ENCODE measurements at places on chromosomes 7 and 10.

GRCh38 chr7:33130184-33130583, 820 bp downstream of the BBS9 start:
- peak; percentile 40 for DNase-seq

DNA sequence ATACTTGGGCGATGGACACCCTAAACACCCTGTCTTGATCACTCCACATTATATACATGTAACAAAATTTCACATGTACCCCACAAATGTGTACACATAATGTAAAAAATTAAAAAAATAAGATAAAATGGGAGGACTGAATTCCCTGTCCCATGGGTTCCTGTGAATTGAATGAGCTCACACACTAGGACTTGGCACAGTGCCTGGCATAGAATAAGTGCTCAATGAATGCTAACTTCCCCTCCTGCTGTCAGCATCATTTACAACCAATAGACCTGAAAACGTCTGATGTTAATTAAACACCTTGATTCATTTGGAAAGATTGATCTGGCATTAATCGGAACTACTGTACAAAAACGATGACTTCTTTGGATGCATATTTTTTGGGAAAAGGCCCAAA, 117.3 kb upstream of the ZNF438 start:
- no peak for DNase-seq

DNA sequence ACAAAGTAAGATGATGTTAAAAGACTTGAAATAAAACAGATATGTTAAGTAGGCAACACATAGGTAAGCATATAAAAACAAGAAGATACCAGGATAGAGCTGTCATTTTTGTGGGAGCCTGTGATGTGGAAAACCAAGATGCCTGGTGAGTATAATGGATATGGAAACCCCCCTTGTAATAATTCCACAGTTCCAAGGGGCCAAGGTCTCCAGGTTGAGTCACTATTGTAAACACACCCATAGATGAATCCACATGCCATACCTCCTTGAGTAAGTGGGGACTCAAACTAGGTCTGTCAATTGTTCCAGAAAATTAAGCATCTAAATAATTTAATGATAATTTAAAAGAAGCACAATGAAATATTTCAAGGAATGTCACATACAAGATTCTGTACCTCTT, 15.9 kb downstream of the CAV1 start:
- DNase-seq, result no peak

- DNase-seq, result no peak
Measured at GRCh38 chr7:5463031-5463430, 39.4 kb upstream of the TNRC18 start.

DNA sequence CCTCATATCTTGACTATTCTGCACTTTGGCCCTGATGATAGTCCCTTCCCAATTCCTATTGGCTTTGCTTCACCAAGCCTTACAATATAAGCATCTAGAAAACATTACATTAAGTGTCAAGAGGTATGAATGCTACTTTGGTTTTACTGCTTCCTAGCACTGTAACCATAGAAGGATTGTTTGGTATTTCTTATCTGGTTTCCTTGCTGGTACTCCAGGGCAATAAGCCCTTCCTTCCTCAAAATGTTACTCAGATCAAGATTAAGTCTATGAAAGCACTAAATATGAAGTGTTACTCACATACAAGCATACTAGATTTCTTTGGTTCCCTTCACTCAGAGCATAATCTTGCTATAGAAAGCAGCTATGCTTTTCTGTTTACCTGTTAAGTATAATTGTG, 492.5 kb downstream of the ETV1 start:
- DNase-seq, result no peak

- peak; percentile 8 for DNase-seq
Measured at GRCh38 chr10:16952080-16952479, 134.9 kb upstream of the RSU1 start.

GRCh38 chr7:84529480-84530205, 335.1 kb upstream of the SEMA3A start:
- DNase-seq, result peak; percentile 37

DNA sequence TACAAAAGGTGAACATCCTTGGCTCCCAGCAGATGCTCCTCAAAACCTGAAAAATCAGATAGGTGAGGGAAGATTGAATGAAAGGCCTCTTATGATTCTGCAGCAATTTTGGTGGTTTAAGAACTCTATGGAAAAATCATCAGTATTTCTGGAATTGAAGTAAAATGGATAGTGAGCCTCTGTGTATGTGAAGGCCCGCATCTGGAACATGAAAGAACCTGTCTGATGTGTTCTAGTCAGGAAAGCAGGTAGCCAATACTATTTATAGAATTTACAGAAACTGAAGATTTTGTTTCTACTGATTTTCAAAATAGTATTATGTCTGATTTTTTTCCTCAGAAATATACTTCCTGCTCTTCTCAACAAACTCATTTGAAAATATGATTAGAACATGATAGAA, 37.3 kb downstream of the EGFR start:
- no peak for DNase-seq

DNA sequence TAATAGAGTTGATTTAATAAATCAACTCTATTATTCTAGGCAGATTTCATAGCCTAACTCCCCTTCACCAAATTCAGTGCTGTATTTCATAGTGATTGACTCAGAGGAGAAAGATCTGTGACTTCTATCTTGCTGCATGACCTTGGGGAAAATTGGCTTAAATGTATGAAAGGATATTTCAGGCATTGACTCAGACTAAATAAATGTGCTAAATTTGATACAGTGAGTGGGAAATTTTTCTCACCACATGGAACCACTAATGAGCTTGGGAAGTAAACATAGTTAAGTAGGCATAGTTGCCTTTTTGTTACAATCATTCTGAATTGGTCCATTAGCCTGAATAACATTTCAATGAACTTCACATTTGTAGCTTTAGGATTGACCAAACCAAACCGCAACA, 89.0 kb upstream of the PRPS1L1 start:
- DNase-seq, result no peak

- DNase-seq, result no peak
Measured at GRCh38 chr7:24843821-24844434, 86.7 kb upstream of the GSDME start.

- DNase-seq, result peak; percentile 59
Measured at GRCh38 chr10:102919246-102919959, 1.3 kb downstream of the CNNM2 start.

DNA sequence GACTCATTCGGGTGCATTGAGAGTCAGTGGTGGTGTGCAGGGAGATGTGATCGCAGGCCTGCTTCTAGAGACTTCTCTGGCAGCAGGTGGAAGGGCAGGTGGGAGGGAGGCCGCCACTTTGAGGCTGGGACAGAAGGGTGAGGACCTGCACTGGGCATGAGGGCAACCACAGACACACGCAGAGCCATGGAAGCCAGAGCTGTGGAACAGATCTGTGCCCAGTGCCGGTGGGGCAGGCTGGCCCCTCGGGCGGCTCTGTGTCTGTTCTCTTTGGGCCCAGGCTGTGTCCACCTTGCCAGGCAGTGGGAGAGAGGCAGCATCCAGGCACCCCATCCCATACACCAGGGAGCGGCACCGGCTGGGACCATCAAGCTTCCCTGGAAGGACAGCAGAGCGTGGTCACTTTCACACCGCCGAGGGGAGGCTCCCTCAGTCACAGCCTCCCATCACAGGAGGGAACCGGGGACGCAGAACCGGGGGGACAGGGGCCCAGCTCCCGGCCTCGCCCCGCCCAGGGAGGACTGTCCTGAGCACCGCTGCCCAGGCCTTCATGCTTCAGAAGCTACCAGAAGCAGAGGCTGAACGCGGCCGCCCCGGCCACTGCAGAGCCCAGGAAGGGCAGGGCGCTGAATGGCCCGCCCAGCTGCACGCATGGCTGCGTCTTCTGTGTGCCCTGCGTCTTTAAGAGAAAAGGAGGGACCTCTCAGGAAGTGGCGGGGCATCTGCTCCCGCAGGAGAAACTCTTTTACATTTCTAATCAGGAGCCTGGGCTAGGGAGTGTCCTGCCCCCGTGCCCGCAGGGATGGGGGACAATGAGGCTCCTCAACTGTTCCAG, 32.1 kb downstream of the EN2 start:
- DNase-seq, result no peak

DNA sequence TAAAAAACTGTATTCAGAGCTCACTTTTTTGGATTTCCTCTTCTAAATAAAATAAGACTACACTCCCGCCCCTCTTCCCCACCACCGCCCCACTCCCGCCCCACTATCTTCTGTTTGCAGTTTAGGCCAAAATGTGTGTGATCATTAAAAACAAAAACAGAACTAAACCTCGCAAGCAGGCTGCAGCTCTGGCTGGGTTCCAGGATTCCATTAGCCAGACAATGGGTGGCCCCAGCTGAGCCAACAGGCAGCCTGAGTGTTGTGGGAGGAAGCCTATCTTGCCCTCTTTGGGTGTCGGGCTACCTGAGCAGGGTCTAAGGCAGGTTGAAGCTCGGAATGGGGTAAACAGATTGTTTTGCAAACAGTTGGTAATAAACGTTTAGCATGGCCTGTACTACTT, 41.7 kb downstream of the ARL4A start:
- peak; percentile 46 for DNase-seq

DNA sequence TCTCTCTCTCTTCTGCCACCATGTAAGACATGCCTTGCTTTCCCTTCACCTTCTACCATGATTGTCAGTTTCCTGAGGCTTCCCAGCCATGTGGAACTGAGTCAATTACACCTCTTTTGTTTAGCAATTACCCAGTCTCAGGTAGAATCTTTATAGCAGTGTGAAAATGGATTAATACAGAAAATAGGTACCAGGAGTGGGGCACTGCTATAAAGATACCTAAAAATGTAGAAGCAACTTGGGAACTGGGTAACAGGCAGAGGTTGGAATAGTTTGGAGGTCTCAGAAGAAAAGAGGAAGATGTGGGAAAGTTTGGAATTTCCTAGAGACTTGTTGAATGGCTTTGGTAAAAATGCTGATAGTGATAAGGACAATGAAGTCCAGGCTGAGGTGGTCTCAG, 15.6 kb downstream of the GALNTL5 start:
- DNase-seq, result no peak

- peak; percentile 3 for DNase-seq
Measured at GRCh38 chr10:125709553-125710474, 9.7 kb upstream of the EDRF1 start.

- DNase-seq, result no peak
Measured at GRCh38 chr7:27661811-27662489, 733 bp downstream of the HIBADH start.

DNA sequence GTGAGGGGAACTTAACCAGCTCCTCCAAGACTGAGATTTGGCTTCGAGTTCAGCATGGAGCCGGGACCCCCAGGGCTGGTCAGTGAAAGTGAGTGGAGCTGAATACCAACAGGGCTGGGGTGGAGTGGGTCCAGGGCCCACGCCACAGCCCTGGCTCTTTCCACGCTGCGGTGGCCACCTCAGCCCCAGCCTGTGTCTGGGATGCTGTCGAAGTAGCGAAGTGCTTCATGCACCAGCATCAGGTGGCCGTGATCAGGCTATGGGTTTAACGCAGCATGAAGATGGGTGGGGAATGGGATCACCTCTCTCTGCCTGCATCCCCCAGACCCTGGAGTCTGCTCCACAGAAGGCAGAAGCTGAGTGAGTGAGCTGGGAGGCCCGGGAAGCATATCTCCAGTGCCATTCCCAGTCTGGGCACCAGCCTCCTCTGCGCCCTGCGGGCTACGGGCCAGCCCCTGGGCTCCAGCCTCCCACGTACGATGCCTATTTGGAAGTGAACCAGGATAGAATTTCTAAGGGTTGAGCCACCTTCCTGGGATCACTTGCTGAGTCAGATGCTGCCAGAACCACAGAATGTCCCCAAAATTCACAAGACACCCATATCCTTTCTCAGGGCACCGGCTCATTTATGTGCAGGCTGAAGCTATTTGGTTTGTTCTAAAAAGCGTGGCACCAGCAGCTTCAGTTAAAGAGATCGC, 131.1 kb upstream of the CHST15 start:
- DNase-seq, result no peak

DNA sequence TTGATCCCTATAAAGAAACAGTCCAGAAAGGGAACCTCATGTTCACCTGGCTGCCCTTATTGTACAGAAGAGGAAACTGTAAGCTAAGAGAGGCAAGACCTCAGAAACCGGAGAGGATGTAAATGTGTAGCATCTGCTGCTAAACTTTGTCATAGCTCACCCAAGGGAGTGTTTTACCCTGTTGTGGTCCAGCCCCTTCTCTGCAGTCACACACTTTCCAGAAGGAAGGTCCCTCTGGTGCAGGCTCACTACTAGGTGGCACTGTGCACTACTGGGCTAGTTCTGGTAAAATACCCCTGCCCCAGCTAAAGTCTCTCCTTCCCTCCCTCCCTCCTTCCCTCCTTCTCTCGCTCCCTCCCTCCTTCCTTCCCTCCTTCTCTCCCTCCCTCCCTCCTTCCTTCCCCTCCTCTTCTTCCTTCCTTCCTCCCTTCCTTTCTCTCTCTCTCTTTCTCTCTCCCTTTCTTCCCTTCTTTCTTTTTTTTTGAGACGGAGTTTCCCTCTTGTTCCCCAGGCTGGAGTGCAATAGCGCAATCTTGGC, 42.5 kb upstream of the LCOR start:
- peak; percentile 55 for DNase-seq

- DNase-seq, result no peak
Measured at GRCh38 chr10:132030898-132031463, 34.8 kb upstream of the JAKMIP3 start.

DNA sequence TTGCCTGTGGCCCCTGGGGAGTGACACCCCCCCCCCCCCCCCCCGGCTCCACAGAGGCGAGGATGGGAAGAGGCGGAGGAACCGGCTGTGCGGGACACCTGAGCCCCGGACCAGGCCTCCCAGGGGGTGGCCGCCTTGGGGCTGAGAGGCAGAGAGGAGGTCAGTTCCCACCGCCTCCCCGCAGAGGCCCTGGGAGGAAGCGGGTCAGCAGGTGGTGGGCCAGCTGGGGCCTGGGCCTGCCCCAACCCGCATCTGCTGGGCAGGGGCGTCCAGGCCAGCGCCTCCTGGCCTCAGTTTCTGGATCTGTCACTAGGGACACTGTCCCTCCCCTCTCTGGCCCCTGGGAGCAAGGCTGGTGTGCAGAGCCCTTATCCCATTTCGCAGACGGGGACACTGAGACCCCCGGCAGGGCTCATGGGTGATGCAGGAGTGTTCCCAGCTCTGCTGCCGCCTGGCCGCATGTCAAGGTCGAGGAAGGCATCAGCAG, 14.6 kb upstream of the LFNG start:
- DNase-seq, result no peak

DNA sequence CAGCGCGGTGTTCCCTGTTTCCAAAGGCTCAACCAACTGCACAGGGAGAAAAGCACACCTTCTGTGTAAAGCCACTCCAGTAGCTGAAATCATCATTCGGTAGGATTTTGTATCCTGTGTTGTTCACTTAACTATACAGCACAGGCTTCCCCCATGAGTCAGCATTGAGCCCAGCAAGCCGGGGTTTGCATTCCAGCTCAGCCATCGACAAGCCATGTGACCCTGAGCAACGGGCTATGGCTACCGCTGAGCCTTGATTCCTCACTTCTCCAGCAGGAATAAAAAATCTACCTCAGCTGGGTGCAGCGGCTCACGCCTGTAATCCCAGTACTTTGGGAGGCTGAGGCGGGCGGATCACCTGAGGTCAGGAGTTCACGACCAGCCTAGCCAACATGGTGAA, 44.1 kb upstream of the ATP6V0A4 start:
- peak; percentile 83 for DNase-seq

DNA sequence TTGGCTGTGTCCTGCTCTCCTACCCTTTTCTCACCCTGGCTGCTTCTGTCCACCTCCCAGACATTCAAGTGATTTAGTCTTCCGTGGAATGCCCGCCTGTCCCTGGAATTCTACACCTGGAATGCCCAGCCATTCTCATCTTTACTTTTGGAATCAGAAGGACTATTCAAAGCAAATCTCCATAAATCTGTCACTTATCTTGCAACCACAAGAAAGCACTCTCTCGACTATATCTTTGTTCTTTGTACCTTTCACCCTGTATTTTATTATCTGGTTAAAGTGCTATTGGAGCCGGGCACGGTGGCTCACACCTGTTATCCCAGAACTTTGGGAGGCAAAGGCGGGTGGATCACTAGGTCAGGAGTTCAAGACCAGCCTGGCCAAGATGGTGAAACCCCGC, 79.3 kb upstream of the KMT2E start:
- no peak for DNase-seq

Measured in mesendoderm (in vitro differentiated cells).